ENCODE measurements at places on chromosomes 1 and 21.

GRCh38 chr1:189834813-189835212 lies 642.9 kb downstream of the BRINP3 start:
- DNase-seq: no peak

DNA sequence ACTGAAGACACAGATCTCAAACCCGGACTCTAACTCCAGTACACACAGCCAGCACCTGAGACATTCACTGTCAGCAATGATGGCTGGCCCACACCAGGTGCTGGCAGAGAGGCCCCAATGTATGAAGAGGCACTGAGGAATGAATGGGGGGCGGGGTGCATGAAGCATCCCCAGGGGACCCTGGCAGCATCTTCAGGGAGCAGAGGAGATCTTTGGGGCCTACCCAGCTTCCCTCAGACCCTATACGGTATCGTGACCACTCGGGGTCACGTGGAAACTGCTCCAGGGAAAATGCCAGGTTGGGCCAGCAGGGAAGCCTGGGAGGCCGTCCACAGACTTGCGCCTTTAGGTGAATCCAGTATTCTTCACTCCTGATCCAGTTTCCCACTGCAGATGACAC lies 84.3 kb downstream of the NPHP4 start:
- no peak for DNase-seq

DNA sequence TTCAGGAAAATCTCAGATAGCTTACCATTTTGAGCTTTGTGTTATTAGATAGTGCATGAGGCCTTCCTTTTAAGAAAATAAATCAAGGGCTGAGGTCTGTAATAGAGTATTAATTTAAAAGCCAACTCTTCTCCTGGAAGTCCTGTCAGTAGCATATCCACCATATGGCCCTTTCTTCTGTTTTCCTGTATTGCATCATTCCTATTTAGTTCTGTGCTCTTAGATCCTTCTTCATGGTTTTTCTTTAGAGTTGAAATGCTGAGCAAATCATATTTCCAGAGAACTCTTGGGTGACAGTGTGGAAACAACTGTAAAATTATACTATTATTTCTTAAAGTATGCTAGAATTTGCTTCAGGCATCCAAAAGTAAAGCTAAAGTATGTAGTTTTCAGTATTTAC lies 91.7 kb downstream of the TTC3 start:
- DNase-seq: no peak

DNA sequence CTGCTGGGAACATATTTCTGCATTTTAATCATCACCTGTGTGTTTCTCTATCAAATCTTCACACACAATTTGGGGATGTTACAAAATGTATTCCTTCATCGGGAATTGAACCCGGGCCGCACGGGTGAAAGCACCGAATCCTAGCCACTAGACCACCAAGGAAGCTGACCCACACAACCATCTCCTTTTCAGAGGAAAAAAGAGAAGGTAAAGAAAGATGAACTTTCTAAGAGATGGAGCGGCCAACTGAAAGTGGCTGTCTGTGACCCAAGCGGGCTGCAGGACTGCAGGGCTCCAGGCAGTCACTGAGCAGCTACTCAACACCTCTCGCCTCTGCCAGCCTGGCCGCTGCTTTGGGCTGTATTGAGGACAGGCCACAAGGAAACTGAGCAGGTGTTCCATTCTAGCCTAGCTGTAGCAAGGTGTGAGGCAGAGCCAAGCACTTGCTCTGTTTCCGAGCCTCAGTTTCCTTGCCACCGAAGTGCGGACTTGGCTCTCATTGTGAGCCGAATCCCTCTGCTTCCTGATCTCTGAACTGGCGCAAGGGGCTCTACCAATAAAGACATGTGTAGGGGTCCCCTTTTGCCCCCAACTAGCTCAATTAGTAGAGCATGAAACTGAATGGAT lies 156.9 kb upstream of the NBPF11 start:
- DNase-seq: no peak

GRCh38 chr1:210332233-210332632 lies 3.5 kb downstream of the HHAT start:
- no peak for DNase-seq

DNA sequence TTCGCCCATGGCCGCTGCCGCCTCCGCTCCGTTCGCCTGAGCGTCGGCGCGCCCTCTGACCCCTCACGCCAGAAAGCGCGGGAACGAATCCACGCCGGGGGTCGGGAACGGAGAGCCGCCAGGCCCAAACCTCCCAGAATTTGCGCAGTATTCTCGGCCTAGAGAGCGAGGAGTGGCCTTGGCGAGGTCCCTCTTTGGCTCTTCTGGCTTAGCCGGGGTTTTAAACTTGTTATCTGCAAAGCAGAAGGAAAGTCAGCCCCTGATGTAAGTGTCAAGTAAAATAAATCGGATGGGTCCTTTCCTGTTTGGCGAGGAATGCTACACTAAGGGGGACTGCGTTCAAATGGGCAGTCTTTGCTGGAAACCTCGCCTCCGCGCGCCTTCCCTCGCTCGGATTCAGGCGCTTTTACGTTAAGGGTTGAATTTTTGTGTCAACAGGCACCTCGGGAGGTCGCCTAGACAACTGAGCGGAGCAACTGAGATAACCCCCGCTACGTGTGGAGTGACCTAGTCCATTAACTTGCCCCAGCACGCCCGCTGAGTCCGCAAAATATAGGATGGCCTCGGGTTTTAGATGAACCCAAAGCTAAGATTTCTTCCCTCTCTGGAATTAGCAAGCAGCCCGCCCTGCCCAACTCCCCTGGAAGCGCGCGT lies 1.1 kb downstream of the HSF2BP start:
- no peak for DNase-seq
